ENCODE measurements at places on chromosomes 12 and 14.

GRCh38 chr14:33742166-33742565, 208.7 kb downstream of the EGLN3 start:
- no peak for DNase-seq

DNA sequence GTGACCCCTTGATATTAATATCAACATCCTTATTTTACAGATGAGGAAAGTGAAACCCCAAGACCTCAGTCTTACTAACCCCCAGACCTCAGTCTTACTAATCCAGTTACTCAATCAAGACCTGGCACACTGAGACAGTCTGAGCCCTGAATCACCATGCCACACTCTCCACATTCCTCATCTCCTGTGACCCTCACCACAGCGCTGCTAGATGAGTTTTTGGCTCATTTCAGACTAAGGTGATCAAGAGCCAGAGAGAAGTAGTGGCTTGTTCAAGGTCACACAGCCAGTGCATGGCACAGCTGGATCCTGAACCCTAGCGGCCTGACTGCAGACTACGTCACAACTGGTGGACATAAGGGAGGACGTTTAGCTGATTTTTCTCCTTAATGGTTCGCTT, 579.2 kb downstream of the BCL11B start:
- no peak for DNase-seq

- peak; percentile 69 for DNase-seq
These were observed 12.2 kb downstream of the ACTN1 start for GRCh38 chr14:68966872-68967301.

GRCh38 chr12:80441921-80442320, 2.1 kb upstream of the PTPRQ start:
- DNase-seq: no peak

DNA sequence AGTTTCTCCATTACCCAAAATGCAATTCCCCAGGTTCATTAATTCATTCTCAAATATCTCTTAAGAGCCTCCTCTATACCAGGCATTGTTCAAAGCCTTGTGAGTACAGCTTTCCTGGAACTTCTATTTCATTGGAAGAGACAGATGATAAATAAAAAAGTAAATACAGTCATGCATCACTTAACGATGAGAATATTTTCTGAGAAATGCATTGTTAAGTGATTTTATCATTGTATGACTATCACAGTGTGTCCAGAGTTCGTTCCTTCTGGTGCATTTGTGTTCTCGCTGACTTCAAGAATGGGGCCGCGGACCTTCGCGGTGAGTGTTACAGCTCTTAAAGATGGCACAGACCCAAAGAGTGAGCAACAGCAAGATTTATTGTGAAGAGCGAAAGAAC, 66.0 kb downstream of the ANO4 start:
- no peak for DNase-seq

DNA sequence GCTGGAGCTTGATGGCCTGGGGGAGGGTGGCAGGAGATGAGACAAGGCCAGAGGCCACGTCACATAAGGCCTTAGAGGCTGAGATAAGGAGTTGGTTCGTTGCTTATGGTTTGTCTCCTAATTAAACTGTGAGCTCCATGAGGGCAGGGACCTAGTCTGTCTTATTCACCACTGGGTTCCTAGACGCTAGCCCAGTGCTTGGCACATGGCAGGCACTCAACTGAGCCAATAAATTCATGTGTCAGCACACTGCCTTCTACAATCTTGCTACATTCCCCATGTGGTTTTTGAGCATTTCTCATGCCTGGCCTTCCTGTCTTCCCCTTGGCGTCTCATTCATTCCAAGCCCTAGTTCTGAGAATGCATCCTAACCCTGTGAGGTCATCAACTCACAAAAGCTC, 92.5 kb upstream of the MED13L start:
- no peak for DNase-seq

GRCh38 chr14:71751264-71751663, 181.0 kb upstream of the RGS6 start:
- DNase-seq: no peak

DNA sequence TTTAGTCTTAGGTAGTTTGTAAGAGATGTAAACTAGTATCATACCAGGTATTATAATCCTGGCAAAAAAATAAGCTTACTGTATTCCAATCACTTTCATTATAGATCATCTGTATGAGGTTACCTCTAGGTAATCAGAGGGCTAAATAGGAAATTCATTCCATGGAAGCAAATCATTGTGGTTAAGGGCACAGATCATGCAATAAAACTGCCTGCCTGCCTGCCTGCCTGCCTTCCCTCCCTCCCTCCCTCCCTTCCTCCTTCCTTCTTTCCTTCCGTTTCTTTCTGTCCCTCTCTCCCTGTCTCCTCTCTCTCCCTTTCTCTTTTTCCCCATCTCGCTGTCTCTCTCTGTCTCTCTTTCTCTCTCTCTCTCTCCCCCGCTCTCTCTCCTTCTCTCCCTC, 3.2 kb upstream of the CLEC9A start:
- DNase-seq: no peak

DNA sequence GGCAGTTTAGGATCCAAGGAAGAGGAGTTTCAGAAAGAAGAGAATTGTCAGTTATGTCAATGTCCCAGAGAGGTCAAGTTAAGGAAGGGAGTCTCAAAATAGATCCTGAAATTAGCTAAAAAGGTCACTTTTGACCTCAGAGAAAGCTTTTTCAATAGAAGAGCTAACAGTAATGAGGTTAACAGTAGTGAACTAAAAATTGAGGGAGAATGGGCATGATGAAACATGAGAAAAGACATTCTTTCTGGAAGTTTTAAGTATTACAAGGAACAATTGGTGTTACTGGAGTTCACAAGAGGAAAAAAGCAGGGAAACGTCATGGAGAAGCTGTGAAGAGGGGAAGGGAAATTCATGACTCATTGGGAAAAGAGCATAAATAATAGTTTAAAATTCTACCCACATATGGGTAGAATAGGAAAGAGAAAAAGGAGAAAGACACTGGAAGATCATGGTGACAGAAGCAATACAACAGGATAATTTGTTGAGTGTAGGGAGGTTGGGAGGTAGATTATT, 381.2 kb upstream of the FAR2 start:
- no peak for DNase-seq

GRCh38 chr12:122995503-122996187, 15.2 kb downstream of the ARL6IP4 start:
- no peak for DNase-seq

GRCh38 chr12:46754550-46754949, 71.2 kb downstream of the SLC38A4 start:
- no peak for DNase-seq

DNA sequence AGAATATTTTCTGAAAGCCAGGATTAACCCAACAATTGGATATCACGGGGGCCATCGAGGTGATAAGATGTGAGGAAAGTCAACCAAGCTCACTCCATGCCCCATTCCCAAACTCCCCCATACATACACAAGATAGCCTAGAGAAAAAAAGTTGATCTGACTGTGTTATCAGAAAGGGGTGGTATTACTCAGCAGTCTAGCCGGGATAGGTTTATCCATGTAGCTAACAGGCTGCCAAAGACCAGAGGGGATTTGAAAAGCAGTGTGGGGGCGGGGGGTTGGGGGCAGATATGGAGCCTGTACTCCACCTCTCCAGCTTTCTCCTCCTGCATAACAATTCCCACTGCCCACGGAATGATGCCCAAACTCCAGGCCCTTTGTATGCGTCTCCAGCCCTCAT, 13.2 kb upstream of the MAP1LC3B2 start:
- DNase-seq: no peak

DNA sequence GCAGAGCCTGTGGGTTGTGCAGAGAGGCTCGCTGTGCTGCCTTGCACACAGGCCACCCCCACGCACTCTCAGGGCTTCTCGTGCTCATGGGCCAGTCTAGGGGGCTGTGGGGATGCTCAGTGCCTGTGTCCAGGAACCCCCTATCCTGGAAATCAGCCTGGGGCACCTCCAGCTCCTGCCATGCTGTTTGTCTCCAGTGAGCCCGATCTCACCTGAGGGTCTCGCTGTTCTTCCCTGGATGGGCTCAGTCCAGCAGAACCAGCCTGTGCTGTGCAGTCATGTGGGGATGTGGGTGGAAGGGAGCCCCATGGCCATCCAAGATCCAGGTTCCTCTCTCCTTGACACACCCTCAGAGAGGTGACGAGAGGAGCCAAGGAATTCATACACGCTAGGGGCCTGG, 26.7 kb downstream of the SERPINA1 start:
- no peak for DNase-seq

- peak; percentile 89 for DNase-seq
These were observed 24.3 kb downstream of the UBR7 start for GRCh38 chr14:93231129-93231979.

DNA sequence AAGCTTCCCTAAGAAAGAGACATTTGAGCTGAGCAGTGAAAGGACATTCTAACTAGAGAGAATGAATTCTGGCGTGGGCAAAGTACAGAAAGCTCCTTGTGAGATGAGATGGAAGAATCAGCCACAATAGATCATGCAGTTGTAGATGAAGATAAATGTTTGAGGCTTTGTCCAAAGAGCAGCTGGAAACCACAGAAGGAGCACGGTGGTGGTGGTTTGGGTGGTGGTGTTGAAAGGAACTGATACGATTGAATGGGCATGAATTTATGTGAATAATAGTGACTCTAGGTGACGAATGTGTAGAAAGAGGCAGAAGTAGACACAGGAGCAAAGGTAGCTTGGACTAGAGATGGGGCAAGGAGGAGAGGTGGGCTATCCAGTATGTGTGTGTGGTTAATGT, 260.5 kb upstream of the TMTC1 start:
- no peak for DNase-seq

DNA sequence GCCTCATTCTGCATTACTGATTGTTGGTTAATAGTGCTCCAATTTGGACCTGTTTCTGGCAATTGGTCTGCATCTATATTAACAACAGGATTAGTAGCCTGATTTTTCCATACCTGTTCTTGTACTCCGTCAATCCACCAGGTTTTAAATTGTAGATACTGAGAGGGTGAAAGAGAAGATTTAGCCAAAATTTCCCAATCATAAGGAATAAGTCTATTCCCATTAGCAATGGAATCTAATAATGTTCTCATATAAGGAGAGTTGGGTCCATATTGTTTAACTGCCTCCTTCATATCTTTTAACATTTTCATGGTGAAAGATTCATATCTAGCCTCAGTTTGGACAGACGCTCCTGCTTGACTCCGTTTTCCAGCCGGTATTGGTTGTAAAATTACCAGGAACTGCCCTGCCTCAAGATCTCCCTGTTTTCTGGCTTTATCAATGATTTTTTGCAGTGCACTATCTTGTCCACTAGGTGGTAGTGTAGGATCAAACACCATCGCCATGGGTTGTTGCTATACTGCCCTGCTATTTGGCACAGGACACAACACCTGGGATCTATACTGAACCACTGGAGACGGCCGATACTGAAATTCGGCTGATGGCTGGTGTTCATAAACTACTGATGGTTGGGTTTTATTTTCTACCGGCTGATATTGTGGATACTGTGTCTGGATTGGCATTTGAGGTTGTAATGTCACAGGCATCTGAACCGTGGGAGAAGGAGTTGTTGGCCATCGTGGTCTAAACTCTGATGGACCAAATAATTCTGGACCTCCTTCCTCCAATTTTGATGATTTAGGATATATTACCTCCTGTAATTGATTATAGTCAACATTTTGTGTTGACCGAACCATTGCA, 25.2 kb downstream of the DHRS4L2 start:
- peak; percentile 54 for DNase-seq

DNA sequence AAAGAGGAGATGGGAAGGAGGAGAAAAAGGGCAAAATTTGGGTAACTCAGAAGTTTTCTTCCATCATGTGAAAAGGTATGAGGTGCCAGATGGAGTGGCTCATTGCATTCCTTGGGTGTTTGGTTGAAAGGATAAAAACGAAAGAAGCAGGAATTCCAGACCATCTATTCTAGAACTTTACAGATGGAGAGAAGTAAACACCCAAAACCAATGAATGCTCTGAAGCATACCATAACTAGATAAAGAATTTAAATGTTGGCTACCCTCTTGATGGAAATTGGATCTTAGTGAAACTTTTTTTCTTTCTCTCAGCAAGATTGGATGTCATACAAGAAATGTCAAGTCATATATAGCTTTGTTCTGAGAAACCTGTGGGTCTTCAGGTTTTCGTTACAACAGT, 175.6 kb upstream of the FAR2 start:
- DNase-seq: no peak

DNA sequence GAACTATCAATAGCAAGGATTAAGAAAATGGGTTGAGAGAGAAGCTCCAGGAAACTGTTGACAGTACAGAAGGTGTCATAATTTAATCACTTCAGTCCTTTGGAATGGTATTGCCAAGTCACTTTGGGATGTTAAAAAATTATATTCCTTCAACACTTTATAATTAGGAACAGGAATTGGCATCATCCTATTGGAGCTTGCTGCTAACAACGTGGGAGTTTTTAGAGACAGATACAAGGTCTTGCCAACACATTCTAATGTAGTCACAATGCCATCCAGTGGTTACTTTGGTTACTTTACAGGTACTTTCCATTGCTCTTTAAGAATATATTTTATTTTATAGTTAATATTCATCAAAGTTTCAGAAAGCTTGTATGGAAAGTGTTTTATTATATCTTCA, 310.1 kb downstream of the SYT1 start:
- DNase-seq: no peak

GRCh38 chr12:5792343-5792742, 152.7 kb downstream of the ANO2 start:
- DNase-seq: no peak

- DNase-seq: peak; percentile 83
These were observed 536 bp upstream of the WNT1 start for GRCh38 chr12:48977290-48978281.

GRCh38 chr12:5927732-5928516, 17.1 kb downstream of the ANO2 start:
- DNase-seq: no peak

DNA sequence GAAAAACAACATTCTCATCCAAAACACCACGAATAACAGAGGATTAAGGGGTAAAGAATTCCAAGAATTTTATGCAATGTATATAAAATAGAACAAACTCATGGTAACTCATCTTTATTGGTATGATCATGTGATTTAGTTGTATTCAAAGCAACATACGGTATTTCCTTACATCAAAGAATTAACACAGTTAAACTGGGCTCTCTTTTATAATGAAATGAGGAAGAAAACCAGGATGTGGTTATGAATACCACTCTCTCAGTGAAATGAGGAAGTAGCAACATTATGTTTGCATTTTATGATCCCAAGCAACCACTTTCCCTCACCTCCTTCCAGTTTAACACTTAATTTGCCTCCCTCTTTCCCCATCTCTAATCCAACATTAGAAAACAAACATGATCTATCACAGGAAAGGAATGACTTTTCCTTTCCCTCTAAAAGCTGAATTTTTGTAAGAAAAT, 22.9 kb downstream of the SPTLC2 start:
- DNase-seq: no peak

- DNase-seq: no peak
These were observed 186.8 kb downstream of the FUT8 start for GRCh38 chr14:65599375-65599774.

- no peak for DNase-seq
These were observed 7.4 kb upstream of the TESPA1 start for GRCh38 chr12:54991991-54992375.
